ENCODE measurements at places on chromosomes 4 and X. TPM values are rescaled to one million over a fixed set of nuclear protein-coding genes. Genes with fewer than 3 reads are reported as not detected.

TGIF2LX gene
- total RNA-seq = not detected

COQ2 gene
- total RNA-seq = 7.9 TPM

TEC gene
- total RNA-seq = 0.72 TPM

CT45A3 gene
- not detected for total RNA-seq

SFRP2 gene
- total RNA-seq = not detected

AVPR2 gene
- total RNA-seq = not detected

SRPX gene
- total RNA-seq = 64.6 TPM

CPLX1 gene
- total RNA-seq = not detected

CCDC158 gene
- total RNA-seq = not detected

NHSL2 gene
- total RNA-seq = 1.4 TPM

CT45A1 gene
- total RNA-seq = not detected

SH2D1A gene
- not detected for total RNA-seq

ZFYVE28 gene
- 7.4 TPM for total RNA-seq

SSX7 gene
- not detected for total RNA-seq

GATA1 gene
- not detected for total RNA-seq

ERCC6L gene
- total RNA-seq = under 0.01 TPM

CITED1 gene
- 0.22 TPM for total RNA-seq

FABP2 gene
- not detected for total RNA-seq

LINC00632 gene
- total RNA-seq = 5.3 TPM

CENPVL2 gene
- not detected for total RNA-seq

TMEM129 gene
- 36.8 TPM for total RNA-seq

PPP4R3C gene
- total RNA-seq = not detected

MTNR1A gene
- 0.14 TPM for total RNA-seq

HTRA3 gene
- 7.3 TPM for total RNA-seq

MAGEA1 gene
- total RNA-seq = not detected

CLNK gene
- not detected for total RNA-seq

PIGA gene
- 17.5 TPM for total RNA-seq

AFF1 gene
- total RNA-seq = 13.6 TPM

GAGE1 gene
- not detected for total RNA-seq

ASMT gene
- 0.57 TPM for total RNA-seq

GAB3 gene
- 0.44 TPM for total RNA-seq
